Spleen (tissue), 13 donors: ENCODE measurements at places on chromosomes 11 and 22. TPM values are rescaled to one million over a fixed set of nuclear protein-coding genes. Genes with fewer than 3 reads are reported as not detected.

DNA sequence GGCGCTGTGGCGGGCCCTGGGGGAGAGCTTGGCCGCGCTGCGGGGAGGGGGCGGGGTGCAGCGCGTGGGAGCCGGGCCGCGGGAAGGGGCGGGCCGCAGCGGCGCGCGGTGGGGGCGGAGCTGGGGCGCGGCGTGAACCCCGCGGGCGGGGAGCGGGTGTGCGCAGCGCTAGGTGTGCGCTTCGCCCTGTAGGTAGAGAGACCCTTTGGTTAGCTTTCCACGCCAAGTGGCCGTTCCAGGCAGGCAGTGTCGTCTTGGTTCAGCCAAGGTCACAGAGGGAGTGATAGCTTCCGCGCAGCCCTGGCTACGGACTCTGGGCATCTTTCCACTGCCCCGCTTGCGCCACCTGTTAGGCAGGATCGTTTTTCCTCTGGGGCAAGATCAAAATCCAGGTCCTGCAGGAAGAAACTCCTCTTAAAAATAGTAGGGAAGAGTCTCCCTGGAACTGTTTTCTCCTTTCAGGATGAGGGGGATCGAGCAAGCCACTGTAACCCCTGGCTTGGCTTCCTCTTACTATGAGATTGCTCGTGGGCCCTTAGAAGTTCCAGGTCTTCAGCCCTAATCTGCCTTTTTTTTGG lies 434 bp downstream of the BANF1 start:
- H3K4me1 ChIP-seq: peaks cover 12% of the 10 kb centered on the region
- H3K36me3 ChIP-seq: peaks cover 45% of the 10 kb centered on the region
- no peak for DNase-seq
- peak overlapping the region; percentile 96 for H3K27ac ChIP-seq
- H3K4me3 ChIP-seq: peak overlapping the region; percentile 99

DNA sequence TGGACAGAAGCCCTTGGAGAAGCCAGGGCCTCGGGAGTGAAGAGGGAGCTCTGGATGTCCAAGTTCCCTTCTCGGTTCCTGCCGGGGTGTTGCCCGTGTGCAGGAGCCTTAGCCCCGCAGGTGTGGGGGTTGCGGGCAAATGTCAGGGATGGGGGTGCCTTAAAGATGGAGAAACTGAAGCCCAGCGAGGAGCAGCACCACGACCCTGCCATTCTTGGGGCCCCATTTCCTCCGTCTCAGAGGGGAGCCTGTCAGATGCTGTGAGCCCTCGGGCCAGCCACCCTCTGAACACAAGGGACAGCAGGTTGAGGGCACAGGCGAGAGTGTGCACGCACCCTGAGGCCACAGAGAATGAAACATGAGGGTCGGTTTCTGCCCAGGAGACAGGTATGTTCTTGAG lies 6.3 kb downstream of the OSBPL5 start:
- DNase-seq: peak; percentile 55
- H3K27ac ChIP-seq: no peak overlapping the region
- no peak overlapping the region for H3K4me3 ChIP-seq
- no peaks in the 10 kb centered on the region for H3K27me3 ChIP-seq

Gene SLC25A45
- total RNA-seq: 31.2 TPM

Gene CRYBB1
- 1.4 TPM for total RNA-seq

DNA sequence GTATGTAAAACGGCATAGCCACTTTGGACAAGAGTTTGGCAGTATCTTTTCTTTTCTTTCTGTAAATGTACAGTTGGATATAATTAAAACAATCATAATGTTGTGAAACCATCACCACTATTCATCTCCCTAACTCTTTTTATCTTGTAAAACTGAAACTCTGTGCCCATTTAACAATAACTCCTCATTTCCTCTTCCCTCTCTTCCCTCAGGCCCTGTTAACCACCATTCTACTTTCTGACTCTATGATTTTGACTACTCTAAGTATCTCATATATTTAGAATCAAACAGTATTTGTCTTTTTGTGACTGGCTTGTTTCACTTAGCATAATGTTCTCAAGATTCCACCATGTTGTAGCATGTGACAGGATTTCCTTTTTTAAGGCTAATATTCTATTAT lies 10.2 kb downstream of the SCUBE2 start:
- H3K4me1 ChIP-seq: no peaks in the 10 kb centered on the region
- H3K36me3 ChIP-seq: no peaks in the 10 kb centered on the region
- no peaks in the 10 kb centered on the region for H3K27me3 ChIP-seq
- no peak for DNase-seq
- no peak overlapping the region for H3K27ac ChIP-seq

GRCh38 chr11:31995525-31996094 lies 95.3 kb upstream of the RCN1 start:
- no peak overlapping the region for H3K27ac ChIP-seq
- no peak for DNase-seq
- H3K36me3 ChIP-seq: no peaks in the 10 kb centered on the region
- no peak overlapping the region for H3K4me3 ChIP-seq
- H3K27me3 ChIP-seq: no peaks in the 10 kb centered on the region
- H3K4me1 ChIP-seq: peaks cover 4% of the 10 kb centered on the region

DNA sequence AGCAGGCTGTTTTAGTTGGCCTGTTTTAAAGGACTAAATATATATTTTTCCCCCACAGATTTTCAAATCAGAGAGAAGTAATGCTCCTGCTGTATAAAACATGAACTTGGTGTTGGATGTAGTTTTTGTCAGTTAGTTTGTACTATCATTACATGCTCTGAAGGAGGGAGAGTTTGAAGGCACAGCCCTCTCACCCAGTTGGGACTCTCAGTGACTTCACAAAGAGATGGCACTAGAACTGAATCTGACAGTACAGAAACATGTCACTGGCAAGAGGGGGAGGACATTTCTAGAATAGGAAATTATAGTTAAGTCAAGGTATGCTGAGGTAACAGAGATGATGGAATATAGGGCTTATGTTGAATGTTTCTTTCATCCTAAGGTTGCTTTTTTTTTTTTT lies 21.0 kb upstream of the C1QTNF4 start:
- no peak for DNase-seq
- H3K4me1 ChIP-seq: peaks cover 5% of the 10 kb centered on the region
- no peaks in the 10 kb centered on the region for H3K27me3 ChIP-seq

GRCh38 chr22:46428602-46429324 lies 93.2 kb downstream of the TRMU start:
- no peak overlapping the region for H3K27ac ChIP-seq
- H3K4me1 ChIP-seq: peaks cover 13% of the 10 kb centered on the region
- no peaks in the 10 kb centered on the region for H3K36me3 ChIP-seq

Gene TMEM126B
- total RNA-seq: 60.5 TPM
